ENCODE measurements at places on chromosomes 2 and 18.
A peak's percentile ranks its signal among the peaks of the same experiment; 100 is the strongest.

- no peak for DNase-seq
Measured at GRCh38 chr2:55156326-55156725, 75.8 kb downstream of the CLHC1 start.

DNA sequence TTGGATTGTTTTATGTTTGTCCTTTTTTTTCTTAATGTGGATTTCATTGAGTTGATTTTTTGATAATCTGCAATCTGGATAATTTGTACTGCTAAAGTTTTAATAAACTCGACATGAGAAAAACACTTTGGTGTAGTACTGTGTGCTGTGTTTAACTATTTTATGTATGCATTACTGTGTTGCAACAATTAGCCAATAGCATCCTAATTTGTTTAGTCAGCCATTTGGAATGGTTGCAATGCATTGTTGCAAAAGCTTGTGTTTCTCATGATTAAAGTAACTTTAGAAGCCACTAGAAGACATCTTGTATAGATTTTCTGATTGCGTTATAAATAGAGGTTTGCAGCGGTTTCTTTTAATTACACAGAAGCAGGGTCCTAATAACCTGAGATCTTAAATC lies 53.5 kb downstream of the PPIG start:
- no peak for DNase-seq

DNA sequence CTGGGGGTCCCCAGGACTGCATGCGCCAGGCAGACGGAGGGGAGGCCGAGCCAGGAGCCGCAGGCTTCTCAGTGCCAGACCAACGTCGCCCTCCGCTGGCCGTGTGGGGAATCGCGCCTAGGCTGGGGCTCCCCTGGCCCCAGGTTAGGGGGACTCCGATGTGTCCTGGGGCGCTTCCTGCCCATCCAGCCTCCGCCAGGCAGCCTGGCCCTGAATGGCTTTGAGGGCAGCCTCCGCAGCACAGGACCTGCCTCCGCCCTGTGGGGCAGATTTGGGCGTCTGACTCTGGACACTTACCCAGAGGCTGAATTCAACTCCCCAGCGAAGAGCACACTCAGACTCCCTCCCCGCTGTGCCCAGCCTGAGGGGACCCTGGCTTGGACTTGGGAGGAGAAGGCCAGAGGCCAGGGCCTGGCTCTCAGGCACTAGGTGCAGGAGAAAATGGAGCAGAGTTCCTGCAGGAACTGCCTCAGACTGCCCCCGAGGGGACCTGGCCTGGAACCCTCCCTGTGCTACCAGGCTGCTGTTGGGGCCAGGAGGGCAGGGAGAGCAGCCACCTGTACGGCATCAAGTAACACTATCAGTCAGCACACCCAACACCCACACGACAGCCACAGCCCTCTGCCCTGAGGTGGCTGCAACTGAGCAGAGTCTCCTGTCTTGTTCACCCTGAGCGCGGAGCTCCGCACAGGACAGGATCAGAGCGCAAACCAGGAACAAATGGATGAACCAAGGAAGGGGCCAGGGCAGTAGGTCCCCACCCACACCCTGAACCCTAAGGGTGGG lies 597 bp upstream of the TEKT4 start:
- DNase-seq, result no peak

GRCh38 chr2:30481323-30481800 lies 34.3 kb downstream of the LCLAT1 start:
- no peak for DNase-seq

DNA sequence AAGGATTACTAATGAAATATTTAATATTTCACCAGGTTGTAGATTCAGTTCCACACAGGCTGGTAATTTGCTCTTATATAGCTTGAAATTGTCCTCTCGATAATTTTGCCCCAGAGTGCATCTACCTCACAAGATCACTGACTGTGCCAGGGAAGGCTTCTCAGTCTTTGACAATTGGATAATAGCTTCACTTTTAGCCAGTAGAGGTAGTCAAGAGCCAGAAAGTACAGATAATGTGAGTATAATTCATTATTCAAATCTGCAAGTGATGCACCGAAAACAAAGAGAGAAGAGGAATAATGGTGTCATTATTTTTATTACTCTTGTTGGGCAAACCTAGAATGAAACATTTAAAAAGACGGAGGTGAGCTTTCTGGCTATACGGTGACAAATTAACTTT lies 292.8 kb downstream of the EN1 start:
- DNase-seq, result no peak

- DNase-seq, result no peak
Measured at GRCh38 chr2:171084128-171084527, 76.6 kb downstream of the TLK1 start.

DNA sequence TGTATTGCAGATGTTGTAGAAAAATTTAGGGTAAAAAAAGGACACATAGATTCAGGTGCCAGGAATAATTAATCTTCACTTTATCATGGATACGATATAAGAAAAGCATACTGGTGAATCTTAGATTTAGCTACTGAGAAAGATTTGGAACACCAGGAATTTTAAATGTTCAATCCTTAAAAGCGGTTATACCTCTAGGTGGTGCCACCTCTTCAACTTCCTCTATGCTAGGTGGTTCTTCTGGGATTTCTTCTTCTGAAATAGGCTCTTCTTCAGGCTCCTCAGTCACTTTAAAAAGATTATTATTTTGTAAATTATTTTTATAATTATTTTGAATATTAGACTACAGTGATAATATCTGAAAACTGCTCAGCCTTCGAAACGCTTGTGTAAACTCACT lies 133.1 kb downstream of the TTN start:
- DNase-seq, result no peak

DNA sequence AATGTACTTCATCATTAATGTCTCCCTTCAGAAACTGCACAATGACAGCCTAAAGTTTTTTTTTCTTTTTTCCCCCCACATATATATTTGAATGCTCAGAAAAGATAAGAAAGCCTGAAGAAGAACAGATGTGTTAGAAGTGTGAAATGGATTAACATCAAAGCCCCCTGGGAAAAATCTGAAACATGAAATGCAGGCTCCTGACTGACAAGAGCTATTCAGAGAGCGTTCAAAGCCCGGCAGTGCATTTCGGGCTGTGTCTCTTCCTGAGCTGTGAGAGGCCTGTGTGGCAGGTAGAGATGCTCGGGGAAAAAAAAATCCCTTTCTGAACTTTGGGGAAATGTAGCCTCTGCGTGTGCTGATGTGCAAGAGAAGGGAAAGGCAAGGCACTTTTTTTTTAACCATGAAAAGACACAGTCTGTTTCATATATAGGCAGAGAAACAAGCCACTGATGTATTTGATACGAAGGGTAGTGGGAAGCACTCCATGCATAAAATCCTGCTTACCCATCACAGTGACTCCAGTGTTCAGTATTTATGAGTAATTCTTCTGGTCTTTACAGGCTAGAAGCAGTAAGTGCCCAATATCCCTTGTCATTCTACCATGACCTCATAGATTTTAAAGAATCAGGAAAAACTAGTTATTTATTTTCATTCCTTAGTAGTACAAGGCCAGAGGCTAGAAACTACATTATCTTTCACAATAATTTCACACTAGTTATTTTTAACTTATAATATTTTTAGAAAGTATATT lies 1574.2 kb upstream of the PIK3C3 start:
- no peak for DNase-seq

- DNase-seq, result peak; percentile 71
Measured at GRCh38 chr2:219541611-219542180, 1.9 kb downstream of the CHPF start.

DNA sequence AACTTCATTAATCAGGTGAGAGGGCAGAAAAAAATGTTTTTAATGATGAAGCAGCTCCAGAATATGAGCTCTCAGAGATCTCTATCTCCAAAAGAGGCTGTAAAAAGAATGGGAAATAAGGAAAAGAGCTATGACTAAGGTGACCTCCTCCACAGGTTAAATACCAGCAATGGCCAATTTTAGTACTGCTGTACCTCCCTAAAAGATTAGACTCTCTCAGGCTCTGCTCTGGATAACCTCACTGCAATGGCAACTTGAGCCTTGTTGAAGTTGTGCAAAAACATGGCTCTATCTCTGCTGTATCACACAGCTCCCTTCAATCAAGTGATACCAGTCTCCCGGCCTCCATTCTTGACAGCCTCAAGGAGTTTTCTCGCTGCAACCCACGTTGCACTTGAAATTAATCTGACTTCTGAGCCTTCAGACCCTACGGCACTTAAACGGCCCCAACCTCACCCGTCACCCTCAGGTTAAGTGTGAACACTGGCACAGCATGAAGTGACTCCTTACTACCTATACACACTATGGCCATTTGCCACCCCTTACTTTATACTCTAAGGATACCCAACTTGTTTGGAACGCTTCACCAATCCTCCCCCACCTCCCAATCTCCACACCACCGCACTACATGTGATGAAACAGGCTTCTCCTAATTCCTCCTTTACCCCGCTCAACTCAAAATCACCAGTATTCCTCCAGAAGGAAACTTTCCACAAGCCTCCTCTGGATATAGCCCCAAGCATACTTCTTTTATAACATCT lies 36.3 kb downstream of the SMAD2 start:
- DNase-seq, result no peak

DNA sequence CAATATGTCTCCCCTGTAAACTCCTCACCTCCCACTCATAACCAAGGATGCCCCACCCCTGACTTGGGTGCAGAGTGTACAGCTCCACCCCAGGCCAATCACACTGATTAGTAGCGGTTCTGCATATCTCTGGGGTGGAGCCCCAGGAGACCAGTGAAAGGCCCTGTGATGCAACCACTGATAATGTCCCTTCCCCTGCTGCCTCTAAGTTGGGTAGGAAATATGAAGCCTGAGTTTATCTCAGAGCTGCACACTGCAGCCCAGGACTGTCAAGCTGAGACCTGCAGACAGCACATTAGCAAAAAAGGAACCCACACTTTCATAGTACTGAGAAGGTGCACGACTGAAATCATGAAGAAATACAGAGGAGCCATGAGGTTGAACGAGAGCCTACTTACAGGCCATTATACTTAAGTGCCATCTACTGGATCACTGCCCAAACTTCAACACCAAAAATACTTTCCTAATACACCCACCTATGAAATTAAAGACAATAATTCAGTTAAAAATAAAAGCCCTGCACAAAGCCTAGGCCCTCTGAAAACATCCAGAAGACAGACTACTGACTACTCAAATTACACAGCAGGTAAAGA lies 455.4 kb upstream of the LRRTM4 start:
- DNase-seq, result no peak

DNA sequence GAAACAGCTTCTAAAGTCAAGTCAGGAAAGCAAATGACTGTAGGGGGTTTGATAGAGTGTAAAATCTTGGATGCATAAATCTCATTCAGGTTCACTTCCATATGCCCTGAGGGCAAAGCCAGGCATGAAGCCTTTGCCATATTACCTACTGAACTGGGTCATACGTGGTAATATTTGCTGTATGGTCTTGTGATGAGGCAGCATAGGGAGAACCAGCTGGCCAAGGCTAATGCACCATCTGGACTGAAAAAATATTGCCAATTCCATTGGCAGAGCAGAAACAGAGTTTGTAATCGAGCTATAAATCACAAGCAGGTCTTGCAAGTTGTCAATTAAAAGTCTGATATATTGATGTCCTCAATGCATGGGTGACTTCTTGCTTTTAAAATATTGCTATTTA lies 243.8 kb downstream of the ERBB4 start:
- peak; percentile 48 for DNase-seq

DNA sequence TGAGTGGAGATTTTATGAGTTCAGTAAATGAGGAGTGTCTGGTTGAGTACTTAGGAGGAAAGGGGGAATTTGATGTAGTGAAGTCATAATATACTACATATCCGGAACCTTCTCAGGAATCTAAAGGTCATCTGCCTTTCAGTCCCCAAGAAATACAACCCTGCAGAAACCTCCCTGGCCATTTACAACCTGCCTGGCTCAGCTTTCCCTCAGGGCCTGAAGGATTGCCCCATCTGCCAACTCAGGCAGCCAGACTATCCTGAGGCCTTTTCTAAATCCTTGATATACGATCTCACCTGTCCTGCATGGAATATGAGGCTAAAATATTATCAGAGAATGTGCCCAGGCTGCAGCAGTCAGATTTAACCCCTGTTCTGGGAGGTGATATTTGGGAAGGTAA lies 165.4 kb upstream of the SPOPL start:
- DNase-seq, result no peak

DNA sequence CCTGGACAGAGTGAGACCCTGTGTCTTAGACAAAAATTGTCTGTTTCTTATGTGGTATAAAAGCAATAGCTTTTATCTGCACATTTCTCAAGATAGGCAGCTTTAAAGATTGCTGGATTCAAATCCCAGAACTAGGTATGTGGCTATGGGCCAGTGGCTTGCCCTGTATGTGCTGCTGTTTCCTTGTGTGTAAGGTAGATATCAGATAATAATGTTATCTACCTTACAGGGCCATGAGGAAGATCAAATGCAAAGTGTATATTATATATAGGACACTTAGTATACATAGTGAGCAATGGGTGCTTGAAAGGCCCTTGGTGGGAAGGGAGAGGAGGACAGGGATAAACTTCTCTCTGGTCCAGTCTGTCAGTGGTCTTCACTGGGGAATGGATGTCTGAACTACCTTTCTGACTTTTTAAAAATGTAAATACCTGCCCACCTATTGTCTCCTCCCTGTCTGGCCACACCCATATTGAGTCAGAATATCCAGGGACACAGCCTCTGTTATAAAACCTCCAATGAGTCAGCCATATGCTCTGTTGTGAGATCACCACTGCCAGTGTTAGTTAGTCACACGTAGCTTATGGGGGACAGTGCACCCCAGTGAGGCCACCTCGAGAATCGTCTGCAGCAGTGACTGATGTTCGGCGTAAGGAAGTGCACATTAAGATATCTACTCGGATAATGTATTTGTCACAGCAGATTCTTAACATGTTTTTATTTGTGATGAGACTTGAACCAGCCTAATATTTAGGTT lies 383.4 kb downstream of the PTPRM start:
- DNase-seq, result no peak

GRCh38 chr2:53247956-53248735 lies 519.5 kb upstream of the CHAC2 start:
- DNase-seq, result no peak

Data from DMS153 (cell line).